ENCODE measurements at places on chromosomes 4 and X.

DNA sequence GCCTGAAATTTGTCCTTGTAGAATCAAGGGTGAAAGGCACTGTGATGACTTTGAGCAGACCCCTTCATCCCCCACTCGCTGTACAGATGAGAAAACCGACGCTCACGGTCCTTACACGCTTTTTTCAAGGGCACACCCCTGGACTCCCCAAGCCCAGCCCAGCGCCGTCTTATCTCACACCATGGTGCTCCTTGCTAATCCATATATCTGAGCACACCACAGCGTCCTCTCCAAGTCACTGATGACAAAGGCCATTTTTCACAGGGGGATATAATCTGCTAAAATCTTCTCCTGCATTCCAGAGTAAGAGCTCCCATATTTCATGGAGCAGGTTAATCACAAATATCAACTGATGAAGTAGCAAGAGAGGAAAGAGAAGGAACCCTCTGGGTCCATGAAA lies 486.3 kb downstream of the BCOR start:
- no peak for DNase-seq

GRCh38 chr4:12005471-12005870 lies 576.8 kb upstream of the HS3ST1 start:
- DNase-seq, result no peak

GRCh38 chrX:123859409-123859845 lies 426 bp upstream of the XIAP start:
- no peak for DNase-seq

GRCh38 chrX:120310861-120311726 lies at the start of gene TMEM255A:
Gene TMEM255A, minus strand, starts transcription at chrX:120311461. Its CDS starts 152 bp downstream, at chrX:120311309.
- no peak for DNase-seq

- DNase-seq, result peak; percentile 19
Measured at GRCh38 chr4:3202836-3203820, 45.8 kb upstream of the MSANTD1 start.

- no peak for DNase-seq
Measured at GRCh38 chr4:175469514-175469913, 342.6 kb downstream of the GPM6A start.

DNA sequence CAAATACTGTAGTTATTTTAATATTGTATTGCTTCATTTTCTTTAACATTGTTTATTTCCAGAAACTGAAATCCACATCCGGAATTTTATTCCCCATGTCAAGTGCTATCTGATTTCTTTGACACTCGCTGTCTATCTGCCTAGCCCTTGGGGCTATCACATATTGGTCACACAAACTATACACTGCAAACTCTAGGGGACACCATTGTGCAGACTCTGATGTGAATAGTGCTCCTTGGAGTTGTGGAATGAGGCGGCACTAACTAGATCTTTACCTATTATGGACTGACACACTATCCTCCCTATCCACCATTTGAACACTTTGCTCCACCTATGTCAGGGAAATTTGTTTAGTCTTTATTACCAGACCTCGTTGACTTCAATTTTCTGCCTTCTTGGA lies 534.5 kb downstream of the GLUD2 start:
- DNase-seq, result no peak

- no peak for DNase-seq
Measured at GRCh38 chr4:17090063-17090462, 191.6 kb upstream of the LDB2 start.

All from stimulated activated CD8-positive, alpha-beta memory T cell treated with anti-CD3 and anti-CD28 coated beads, Interleukin-15, amount 100 ng/mL, for 48 hours (primary cell).